Uterine smooth muscle cell (primary cell): ENCODE measurements at places on chromosomes 4 and X. TPM values are rescaled to one million over a fixed set of nuclear protein-coding genes. Genes with fewer than 3 reads are reported as not detected.

Gene SSX3
- not detected in 2 replicates for total RNA-seq

Gene MAOB
- 0.37 and 0.66 TPM in 2 replicates for total RNA-seq

Gene TRIM2
- total RNA-seq: 68.0 and 94.4 TPM in 2 replicates

Gene CNKSR2
- total RNA-seq: 1.1 and 2.4 TPM in 2 replicates

Gene OTUD6A
- under 0.01 TPM in 1 of 2 replicates, not detected in the other for total RNA-seq

Gene PROM1
- under 0.01 TPM in 1 of 2 replicates, not detected in the other for total RNA-seq
